ENCODE measurements at places on chromosomes 1 and 21. TPM values are rescaled to one million over a fixed set of nuclear protein-coding genes. Genes with fewer than 3 reads are reported as not detected.

Gene RGSL1
- not detected for total RNA-seq

Gene TCP10L
- total RNA-seq, result 0.72 TPM

Gene ESRRG
- not detected for total RNA-seq

Gene ITGB2
- 15.2 TPM for total RNA-seq

- H3K27ac ChIP-seq, result no peak overlapping the region
- peaks cover 6% of the 10 kb centered on the region for H3K4me1 ChIP-seq
- no peaks in the 10 kb centered on the region for H3K36me3 ChIP-seq
- DNase-seq, result no peak
Measured at GRCh38 chr1:109765483-109765815, 1.7 kb upstream of the EPS8L3 start.

DNA sequence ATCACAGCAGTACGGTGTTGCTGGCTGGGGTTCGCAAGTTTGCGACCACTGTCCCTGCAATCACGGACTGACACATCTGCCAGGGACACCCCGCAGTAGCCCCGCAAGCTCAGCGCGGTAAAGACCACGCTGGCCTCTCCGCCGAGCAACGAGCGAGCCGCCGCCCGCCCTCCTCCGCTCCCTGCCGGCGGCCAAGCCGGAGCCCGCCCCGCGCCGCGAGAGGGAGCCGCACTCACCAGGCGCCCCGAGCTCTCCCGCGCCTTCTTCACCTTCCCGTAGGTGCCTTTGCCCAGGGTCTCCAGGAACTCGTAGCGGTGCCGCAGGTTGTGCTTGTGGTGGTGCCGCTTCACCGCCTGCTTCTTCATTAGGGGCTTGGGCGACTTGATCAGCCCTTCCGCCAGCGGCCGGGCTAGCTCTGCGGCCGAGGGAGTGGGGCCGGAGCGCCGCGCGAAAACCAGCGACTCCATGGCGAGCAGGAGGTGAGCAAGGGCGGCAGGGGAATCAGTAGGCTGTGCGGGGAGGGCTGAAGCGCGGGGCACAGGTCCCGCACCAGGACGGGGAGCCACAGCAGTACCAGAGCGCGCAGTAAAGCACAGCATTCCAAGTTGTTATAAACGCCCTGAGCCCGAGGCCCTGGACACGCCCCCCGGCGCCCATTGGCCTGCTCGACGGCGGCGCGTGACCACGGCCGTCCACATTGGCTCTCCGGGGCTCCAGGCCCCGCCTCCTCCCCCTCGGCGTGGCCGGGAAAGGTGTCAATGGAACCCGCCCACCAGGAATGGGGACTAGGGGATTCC lies at the start of gene NUAK2:
TSS of gene NUAK2 (minus strand) at position 584 of the 797 bp plus-strand sequence. CDS start at position 467, 117 bp downstream.
- no peaks in the 10 kb centered on the region for H3K27me3 ChIP-seq
- H3K27ac ChIP-seq, result peak within 1 kb of the TSS; percentile 62
- peaks cover 52% of the 10 kb centered on the region for H3K4me1 ChIP-seq
- DNase-seq, result peak; percentile 98
- H3K4me3 ChIP-seq, result peak within 1 kb of the TSS; percentile 92

GRCh38 chr1:32900956-32901822 lies at the start of gene TMEM54:
TSS of gene TMEM54 (minus strand) at chr1:32901389. CDS start at chr1:32901238, 151 bp downstream.
- H3K27me3 ChIP-seq, result peaks cover 6% of the 10 kb centered on the region
- H3K4me3 ChIP-seq, result peak within 1 kb of the TSS; percentile 70
- DNase-seq, result peak; percentile 97
- H3K4me1 ChIP-seq, result peaks cover 5% of the 10 kb centered on the region

DNA sequence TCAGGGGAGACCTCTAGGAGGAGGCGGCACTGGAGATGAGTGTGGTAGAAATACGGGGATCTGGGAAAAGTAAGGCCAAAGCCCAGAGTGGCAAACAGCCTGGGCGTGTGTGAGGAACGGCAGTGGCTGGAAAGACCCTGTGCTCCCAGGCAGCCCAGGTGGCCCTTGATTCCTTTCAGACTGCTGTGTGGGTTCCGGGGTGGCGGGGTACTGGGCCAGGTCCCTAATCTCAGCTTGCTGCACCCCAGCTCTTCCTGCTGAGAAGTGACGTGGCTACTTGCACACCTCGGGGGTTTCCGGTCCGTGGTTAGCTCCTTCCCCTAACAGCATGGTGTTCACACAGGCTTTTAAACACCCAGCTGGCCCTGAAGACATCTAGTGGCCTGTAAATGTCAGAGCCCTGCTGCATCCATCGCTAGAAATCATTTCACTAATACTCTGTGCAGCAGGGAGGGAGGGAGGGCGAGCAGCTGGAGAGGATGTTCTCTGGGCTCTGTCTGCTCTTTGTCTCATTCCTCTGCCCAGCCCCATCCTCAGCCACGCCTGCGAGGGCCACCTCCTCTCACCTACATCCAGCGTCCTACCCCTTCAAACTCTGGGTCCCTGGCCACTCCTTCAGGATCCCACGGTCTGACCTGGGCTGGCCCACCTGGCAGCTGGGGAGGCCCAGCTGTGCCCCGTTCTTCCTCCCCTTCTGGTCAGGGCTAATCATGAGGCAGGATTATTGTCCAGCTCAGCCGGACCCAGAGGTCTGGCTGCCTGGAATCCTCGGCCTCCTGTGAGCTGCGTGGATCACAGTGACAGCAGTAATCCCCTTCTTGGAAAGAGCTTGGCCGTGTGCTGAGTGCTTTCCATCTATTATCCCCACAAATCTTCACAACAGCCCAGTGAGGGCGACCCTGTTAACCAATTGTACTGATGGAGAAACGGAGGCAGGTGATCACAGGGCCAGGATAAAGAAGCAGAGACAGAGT lies 7.2 kb downstream of the ZDHHC18 start:
- H3K4me3 ChIP-seq, result no peak overlapping the region
- DNase-seq, result no peak
- no peak overlapping the region for H3K27ac ChIP-seq
- H3K27me3 ChIP-seq, result no peaks in the 10 kb centered on the region

DNA sequence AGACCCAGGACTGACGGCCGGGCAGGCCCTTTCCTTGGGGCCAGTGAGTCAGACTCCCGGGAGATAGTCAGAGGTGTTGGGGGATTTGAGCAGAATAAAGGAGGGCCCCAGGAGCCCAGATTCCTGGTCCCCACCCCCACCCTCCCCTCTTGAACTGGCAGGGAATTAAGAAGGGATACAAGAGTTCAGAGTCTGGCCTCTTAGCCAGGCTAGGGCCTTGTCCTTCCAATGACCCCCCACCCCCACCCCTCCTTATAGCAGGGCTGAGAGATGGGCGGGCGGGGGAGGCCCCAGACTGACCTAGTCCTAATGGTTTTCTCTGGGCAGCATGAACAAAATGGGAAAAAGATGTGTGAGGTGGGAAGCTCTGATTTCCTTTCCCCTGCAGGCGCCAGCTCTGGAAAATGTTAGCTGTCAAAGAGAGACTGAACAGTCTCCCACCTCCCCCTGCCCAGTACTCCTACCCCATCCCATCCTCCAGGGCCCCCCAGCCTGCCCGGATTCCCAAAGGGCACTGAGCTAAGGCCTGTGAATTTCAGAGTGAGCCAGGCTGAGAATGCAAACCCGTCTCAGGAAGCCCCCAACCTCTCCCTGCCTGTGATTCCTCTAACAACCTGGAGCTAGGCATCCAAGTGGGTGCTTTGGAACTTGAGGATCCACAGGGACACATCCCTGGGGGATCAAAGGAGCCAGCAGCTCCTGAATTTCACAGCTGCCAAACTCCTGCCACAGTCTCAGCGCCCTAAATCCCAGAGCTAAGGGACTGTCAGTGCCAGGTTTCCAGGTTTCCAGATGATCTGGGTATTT lies 5.8 kb upstream of the CRABP2 start:
- H3K27ac ChIP-seq, result no peak overlapping the region
- peaks cover 56% of the 10 kb centered on the region for H3K4me1 ChIP-seq
- no peak for DNase-seq
- H3K36me3 ChIP-seq, result no peaks in the 10 kb centered on the region

DNA sequence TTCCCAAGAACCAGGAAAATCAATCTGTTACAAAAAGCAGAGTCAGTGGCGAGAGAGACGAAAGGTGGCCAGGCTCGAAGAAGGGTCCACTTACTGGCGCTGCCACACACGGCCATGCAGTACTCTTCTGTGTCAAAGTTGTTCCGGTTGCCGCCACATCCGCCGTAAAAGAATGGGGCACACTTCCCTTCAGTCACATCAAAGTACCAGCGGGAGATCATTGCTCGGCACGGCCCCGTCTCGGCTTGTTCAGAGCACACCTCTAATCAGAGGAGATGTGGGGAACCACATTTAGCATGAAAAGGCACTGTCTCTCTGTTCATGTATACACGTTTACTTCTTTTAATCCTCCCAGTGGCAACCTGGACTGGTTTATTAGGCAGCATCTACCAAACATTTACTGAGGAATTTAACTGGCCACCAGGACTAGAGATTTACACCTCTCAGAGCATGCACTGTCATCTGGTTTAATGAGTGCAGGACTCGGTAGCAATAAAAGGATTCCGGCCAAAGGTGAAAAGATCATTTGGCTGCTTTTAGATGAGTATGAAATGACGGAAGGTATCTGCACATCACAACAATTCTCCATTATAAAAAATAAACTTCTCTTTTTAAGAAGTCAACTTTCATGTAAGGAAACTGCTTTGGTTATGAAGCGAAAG lies 170.5 kb downstream of the APP start:
- no peaks in the 10 kb centered on the region for H3K4me1 ChIP-seq
- H3K27me3 ChIP-seq, result no peaks in the 10 kb centered on the region
- no peak overlapping the region for H3K4me3 ChIP-seq
- DNase-seq, result no peak
- H3K36me3 ChIP-seq, result no peaks in the 10 kb centered on the region
